Activated CD4-positive, CD25-positive, alpha-beta regulatory T cell (primary cell): ENCODE measurements at places on chromosomes 2 and 18.

DNA sequence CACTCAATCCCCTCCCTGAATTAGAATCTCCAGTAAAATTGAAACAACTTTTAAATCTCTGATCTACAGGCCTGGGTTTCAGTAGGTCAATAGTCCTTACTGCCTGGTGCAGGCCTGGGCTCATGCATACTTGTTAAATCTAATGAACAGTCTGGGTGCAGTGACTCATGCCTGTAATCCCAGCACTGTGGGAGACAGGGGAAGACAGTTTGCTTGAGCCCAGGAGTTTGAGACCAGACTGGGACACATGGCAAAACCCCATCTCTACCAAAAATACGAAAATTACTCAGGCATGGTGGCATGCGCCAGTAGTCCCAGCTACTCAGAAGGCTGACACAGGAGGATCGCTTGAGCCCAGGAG lies 94.7 kb upstream of the SP3 start:
- no peak for DNase-seq

- no peak for DNase-seq
Measured at GRCh38 chr2:96325041-96325883, at the start of gene ITPRIPL1. ITPRIPL1 (plus strand) TSS chr2:96325317; CDS start chr2:96325840, 523 bp downstream.

DNA sequence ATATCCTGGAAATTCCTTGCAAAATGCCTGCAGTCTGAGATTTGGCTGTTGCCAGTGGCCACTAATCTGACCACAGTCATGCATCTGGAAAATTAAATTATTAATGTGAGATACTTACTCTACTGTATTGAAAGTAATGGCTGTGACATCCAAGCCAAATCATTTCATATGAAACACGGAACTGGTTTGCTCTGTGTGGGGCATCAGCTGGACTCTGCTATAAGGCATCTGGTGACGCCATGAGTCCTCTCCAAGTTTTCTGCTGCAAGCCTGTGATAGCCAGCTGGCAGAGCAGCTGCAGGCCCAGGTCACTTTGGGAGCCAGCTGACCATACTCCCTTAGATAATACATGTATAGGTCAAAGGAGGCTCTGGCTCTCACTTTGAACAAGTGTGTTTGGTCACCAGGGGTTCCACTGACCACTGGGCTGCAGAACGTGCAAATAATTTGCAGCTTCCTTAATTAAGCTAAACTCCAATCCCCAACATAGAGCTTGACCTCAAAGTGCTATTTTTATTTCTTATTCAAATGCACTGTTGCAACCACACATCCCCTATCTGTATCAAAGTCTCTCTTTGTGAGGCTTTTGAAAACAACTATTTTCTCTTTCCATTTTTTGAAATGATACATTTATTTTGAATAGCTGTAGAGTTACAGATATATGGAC lies 152.9 kb downstream of the NCKAP5 start:
- DNase-seq = no peak

GRCh38 chr2:43068631-43069517 lies 157.5 kb downstream of the ZFP36L2 start:
- no peak for DNase-seq

DNA sequence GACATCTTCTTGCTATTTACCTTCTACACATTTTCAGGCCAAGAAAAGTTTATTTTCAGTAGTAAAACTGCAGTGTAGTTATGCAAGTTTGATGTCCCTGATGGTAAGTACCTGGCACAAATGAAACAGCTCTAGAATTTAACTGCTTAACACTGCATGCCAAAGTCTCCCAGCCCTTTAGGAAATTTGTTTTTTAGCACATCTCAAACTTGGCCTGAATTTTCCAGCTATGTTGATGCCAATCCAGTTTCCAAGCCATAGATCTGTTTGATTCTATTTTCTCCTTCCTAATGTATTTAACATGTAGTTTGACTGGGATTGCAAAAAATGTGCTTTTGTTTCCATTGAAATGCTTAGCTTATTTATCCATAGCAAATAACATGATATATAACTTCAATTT lies 29.3 kb upstream of the ZNF385B start:
- DNase-seq = no peak

DNA sequence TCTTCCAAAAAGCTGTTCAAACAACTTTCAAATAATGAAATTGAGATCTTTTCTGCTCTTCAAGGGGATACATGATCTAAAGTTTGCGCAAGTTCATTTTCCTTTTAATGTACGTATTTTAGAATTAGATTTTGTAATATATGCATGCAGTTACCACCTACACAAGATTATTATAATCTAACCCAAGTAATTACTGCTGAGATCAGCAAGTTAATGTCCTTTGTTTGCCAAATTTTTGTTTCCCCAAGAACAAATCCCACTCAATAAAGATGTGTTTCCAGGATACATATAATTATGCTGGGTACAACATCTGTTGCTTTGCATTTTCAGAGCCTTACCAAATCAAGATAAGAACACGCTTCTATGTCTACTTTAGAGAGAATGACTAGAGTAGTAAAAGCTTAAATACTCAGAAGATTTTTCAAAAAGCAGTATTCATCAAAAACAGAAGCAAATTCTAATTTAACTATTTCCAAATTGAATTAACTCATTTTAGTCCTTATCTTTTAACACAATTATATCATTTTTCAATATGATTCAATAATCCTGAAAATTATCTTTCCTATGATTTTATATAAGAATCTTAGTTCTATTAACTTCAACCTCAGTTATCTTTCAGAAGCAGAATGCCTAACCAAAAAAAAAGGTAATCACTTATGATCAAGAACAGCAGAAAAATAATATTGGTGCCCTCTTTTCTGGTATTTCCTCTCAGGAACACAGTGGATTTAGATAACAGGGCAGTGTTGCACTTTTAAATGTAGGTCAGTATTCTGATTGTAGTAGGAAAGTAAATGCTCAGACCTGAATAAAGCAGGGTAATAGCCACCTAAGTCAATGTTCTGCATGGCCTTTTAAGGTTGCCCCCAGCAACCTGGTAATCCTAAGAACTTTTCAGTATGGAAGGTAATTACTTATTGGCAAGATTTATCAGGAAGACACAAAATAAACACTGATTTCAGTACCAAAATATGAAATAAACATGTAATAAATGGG lies 28.0 kb downstream of the CERKL start:
- no peak for DNase-seq

GRCh38 chr2:17752892-17753802 lies 463 bp downstream of the SMC6 start:
- peak; percentile 10 for DNase-seq

DNA sequence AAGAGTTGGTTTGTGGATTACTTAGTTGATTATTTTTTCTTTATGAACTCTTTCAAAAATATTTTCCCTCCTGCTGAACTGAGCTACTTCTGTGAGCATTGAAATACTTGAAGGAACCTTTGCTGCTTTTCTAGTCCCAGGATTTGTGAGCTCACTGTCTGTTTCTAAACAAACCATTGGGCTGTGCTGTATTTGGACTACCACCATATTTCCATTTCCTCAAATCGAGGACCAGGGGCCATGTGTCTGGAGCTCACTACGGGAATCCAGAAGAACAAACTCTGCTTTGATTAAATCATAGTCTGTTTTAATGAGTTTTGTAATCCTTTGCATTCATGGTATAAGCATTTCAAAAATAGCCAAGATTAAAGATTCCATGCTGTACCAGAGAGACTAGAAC lies 1.3 kb downstream of the MRPL33 start:
- no peak for DNase-seq

- DNase-seq = peak; percentile 54
Measured at GRCh38 chr2:127415593-127416505, 2.4 kb upstream of the PROC start.
